LoVo (cell line): ENCODE measurements at places on chromosomes 7 and 10.

GRCh38 chr10:113450906-113451305 is 101.9 kb upstream of the HABP2 start:
- no peak for DNase-seq

DNA sequence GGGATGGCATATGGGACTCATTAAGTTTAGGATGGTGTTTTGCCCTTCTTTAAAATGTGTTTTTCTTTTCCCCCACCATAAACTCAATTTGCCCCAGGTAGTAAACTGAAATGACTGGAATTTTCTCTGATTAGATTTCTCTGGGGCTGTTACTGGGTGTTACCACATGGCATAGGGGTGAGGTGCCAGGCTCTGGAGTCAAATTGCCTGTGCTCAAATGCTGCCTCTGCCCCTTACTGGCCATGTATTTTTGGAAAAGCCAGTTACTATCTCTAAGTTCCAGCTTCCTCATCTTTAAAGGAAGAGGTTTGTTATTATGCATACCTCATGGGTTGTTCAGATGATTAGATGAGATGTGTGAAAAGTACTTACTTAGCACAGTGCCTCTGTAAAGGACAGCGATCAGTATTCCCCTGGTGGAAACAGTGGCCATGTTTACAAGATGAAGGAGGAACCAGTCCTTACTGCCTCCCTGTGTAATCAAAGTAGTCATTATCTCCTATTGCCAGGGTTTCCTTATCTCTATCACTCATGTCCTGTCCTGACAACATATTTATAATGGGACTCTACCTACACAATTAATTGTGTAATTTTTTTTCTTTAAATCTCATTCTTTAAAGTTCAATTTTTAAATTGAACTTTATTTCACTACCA is 352.0 kb downstream of the KCNMA1 start:
- no peak for DNase-seq

DNA sequence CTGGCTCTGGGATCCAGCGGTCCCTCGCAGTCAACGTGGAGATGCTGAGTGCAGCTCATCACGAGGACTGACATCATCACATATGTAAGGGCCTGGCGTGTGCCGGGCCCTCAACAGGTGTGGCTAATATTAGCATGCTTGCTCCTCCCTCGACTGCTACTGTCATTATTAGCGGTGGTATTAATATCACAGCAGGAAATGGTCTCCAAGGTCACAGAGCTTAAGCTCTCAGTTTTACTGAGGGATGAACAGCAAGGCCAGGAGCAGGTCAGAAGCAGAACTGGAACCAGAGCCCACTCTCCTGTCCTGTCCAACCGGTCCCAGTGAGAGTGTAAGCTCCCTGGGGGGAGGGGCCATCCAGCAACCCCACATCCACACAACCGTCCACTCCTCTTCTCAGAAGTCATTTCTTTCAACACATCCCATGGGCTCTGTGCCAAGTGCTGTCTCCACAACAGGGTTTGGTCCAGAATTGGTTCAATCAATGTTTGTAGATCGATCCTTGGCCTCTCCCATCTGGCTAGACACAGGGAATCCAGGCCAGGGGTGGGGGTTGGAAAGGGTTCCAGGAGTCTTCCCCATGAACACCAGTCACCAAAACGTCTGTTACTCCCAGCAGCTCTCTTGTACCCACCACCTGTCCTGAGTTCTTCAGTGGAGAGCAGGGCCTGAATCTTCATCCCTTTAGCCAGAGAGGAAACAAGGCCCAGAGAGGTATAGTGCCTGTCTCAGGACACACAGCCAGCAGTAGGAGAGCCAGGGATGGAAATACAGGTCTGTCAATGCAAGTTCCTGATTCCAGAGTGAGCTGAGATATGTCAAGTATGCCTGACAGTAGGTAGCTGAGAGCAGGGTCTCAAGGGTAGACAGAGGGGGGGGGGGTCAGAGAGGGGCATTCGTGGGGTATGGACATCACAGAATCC is 45.3 kb upstream of the ZMIZ1 start:
- no peak for DNase-seq

DNA sequence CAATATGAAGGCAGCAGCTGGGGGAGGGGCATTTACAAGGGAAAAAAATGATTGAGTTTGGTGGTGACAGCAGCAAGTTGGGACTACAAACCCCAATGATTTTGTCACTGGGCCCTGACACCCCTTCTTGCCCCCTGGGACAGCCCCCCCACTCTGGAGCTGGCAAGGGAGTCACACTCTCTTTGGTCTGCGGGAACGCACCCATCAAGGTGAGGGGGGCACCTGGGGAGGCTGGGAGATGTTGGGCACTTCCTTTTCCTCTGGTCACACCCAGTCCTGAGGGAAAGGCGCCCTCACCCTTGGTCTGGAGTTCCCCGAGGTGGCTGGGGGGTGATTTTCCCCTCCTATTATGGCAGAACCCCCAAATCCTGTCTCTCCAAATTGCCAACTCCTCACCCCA is 24.4 kb downstream of the EPHB4 start:
- no peak for DNase-seq

GRCh38 chr7:110311556-110311955 is 779.4 kb upstream of the LRRN3 start:
- no peak for DNase-seq

- no peak for DNase-seq
Observed at GRCh38 chr7:1025743-1026581, 18.4 kb upstream of the GPR146 start.

DNA sequence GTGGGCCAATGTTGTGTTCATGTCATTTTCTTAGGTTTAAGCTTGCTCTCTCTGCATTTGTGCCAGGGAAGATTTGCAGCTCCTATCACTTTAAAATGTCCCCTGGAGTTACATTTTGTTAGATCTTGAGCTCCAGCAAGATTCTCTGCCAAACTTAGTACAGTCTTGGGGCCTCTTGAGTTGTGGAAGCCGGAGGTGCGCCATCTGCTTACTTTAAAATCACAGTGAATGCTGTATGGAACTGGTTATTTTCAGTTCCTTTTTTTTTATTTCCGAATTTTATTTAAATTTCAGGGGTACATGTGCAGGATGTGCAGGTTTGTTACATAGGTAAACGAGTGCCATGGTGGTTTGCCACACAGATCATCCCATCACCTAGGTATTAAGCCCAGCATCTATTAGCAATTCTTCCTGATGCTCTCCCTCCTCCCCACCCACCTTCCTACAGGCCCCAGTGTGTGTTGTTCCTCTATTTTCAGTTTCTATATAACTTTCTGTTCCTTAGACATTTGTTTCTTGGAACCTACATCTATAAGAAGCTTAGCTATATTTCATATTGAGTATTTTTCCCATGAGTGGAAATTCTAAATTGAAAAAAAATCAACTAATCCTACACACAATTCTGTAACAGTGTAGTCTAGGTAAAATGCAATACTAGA is 114.4 kb upstream of the CREB5 start:
- no peak for DNase-seq

GRCh38 chr7:45682836-45683555 is 108.8 kb downstream of the ADCY1 start:
- no peak for DNase-seq

- DNase-seq = no peak
Observed at GRCh38 chr7:94294471-94295131, 100.1 kb upstream of the COL1A2 start.

DNA sequence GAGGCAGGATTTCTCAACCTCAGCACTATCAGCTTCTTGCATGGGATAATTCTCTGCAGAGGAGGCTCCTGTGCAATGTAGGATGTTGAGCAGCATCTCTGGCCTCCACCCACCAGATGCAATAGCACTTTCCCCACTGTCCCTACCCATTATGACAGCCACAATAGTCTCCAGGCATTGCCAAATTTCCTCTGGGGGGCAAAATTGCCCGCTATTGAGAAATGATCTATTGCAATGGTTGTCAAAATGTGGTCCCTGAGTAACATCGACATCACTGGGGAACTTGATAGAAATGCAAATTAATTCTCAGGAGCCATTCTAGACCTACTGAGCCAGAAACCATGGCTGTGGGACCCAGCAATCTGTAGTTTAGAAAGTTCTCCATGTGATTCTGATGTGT is 7.0 kb downstream of the KCNK18 start:
- DNase-seq = no peak

- DNase-seq = no peak
Observed at GRCh38 chr7:47525066-47525623, 56.8 kb downstream of the TNS3 start.

GRCh38 chr7:158075633-158076001 is 512.0 kb downstream of the PTPRN2 start:
- no peak for DNase-seq

GRCh38 chr10:109996225-109996624 is 11.6 kb upstream of the ADD3 start:
- DNase-seq = peak; percentile 60

DNA sequence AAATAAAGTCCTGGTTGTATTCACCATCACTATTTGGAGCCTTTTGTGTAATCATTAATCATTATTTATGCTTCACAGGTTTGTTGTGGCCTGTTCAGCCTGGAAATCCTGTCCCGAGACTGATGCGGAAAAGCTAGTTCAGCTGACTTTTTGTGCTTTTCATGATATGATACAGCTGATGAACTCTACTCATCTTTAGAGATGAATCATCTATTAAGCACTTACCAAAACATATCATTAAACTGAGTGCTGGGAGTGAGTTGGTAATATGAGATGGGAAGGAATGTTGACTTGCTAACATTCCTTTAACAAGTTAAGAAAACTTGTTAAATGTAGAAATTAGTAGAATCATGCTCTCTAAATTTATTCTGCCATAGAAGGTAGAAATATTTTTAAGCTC is 53.0 kb downstream of the CROT start:
- DNase-seq = no peak

DNA sequence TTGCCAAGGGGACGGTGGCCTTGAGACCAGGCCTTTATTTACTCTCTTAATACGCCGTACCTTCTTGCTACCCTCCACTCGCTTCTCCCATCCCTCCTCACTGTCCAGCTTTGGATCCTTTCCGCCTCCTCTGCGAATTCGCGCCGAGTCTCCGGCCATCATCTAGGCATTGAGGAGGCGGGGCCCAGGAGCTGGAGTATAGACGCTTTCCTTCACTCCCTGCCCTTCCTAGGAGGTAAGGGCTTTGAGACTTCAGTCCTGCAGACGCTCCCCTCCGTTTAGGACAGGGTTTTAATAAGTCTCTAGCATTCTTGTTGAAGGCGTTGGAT is 538 bp downstream of the TFAM start:
- DNase-seq = peak; percentile 38

GRCh38 chr10:128073890-128074289 is 52.3 kb downstream of the MKI67 start:
- DNase-seq = no peak

GRCh38 chr7:149780636-149781419 is 7.4 kb upstream of the ZNF467 start:
- no peak for DNase-seq

GRCh38 chr7:70132226-70132851 is 534.1 kb downstream of the AUTS2 start:
- no peak for DNase-seq

- no peak for DNase-seq
Observed at GRCh38 chr7:149598721-149599308, 101.2 kb upstream of the ZNF746 start.

DNA sequence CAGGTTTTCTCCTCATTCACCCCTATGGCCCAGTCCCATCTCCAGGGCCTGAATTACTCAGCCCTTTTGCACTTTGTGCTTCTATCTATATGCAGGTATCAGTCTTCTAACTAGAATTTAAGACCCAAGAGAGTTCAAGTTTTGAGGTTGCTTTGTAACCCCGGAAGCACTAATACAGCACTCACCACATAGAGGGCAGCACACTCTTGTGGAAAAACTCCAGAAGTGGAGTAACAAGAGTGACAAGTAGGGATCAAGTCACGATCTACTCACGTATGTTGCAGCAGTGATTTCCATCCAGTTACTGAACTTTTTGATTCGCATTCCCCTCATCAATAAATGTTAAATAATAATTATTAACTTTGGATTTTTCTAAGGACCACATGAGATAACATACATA is 151.0 kb downstream of the CHCHD3 start:
- no peak for DNase-seq

GRCh38 chr7:132817949-132818348 is 241.7 kb upstream of the PLXNA4 start:
- DNase-seq = no peak

DNA sequence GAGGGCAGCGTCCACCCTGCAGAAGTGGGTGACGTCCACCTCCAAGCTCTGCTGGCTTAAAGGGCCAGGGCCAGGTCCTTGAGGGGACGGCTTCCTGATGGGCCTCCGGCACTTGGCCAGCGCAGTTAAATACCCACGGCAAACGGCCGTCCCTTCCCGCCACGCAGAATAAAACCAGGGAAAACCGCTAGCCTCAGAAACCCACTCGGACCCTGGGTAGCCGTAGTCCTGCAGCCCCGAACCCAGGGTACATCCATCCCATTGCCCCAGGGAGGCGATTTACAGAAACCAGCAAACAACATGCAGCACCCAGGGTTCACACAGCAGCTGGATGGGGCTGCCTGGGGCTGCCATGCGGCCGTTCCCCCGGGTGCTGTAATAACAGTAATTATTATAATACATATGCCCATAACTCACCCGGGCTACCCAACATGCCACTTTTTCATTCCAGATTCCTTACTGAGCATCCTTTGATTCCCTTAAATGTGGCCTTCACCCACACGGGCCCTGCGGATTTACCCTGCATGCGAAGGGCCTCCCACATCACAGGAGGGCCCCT is 81.5 kb upstream of the PDGFA start:
- DNase-seq = no peak

- DNase-seq = no peak
Observed at GRCh38 chr7:886626-887487, 10.5 kb downstream of the GET4 start.

GRCh38 chr7:113100121-113100603 is 13.5 kb upstream of the GPR85 start:
- DNase-seq = no peak
